CD4-positive, alpha-beta T cell treated with Interleukin-4 for 4 hours (primary cell): ENCODE measurements at places on chromosomes 7 and 10.
A peak's percentile ranks its signal among the peaks of the same experiment; 100 is the strongest.

DNA sequence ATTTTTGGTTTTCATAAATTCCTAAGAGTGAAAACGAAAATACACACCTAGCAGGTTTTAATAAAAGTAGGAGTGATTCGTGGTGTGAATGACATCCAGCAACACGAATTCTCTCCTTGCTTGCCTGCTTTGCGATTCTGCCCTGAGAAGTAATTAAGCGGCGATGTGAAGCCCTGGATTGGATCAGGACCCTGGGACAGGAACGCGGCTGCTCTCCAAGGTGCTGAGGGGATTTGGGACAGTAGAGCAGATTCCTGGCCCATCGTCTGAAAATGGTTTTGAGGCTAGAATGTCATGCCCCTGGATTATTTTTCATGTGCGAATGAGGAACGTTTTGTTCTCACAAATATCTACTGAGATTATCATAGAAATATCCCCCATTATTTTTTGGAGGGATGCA is 7.8 kb downstream of the NPS start:
- DNase-seq = no peak

GRCh38 chr7:2105917-2106316 is 126.8 kb downstream of the MAD1L1 start:
- DNase-seq = no peak

- no peak for DNase-seq
Measured at GRCh38 chr10:6053816-6054631, 8.1 kb downstream of the IL2RA start.

DNA sequence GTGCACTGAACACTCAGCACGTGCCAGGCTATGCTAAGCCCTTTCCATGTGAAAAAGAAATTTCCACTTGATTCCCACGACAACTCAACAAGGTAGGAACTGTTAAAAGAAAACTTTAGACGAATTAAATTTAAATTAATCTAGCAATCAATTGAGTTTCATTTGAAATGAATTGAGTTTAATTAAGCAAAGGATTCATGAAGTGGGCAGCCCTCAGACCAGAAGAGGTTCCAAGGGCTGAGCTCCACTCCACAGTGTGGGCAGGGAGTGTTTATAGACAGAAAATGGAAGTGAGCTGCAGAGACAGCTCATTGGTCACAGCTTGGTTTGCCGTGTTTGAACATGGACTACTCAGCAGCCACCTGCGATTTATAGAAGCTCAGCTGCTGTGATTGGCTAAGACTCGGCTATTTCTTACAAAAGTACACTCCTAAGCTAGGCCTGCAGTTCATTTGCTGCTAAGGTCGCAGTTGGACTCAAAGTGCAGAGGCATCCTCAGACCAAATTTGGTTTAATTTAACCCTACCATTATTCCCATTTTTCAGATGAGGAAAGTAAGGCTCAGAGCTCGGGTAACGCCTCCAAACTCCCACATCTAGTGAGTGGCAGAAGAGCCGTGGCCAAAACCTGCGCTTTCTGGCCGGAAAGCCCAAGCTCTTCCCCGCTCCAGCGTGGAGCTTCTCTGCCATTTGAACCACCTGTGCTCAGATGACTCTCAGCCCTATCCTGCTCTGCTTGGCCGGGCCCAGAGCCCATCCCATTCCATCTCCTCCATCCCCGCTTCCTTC is 24.9 kb downstream of the CALML3 start:
- no peak for DNase-seq

- DNase-seq = no peak
Measured at GRCh38 chr10:30384701-30385201, 35.7 kb upstream of the MTPAP start.

- DNase-seq = no peak
Measured at GRCh38 chr10:100902622-100903021, 10.1 kb upstream of the SLF2 start.

- DNase-seq = no peak
Measured at GRCh38 chr7:47799524-47799923, 148.7 kb downstream of the PKD1L1 start.

- peak; percentile 82 for DNase-seq
Measured at GRCh38 chr7:1028775-1029636, 15.3 kb upstream of the GPR146 start.

DNA sequence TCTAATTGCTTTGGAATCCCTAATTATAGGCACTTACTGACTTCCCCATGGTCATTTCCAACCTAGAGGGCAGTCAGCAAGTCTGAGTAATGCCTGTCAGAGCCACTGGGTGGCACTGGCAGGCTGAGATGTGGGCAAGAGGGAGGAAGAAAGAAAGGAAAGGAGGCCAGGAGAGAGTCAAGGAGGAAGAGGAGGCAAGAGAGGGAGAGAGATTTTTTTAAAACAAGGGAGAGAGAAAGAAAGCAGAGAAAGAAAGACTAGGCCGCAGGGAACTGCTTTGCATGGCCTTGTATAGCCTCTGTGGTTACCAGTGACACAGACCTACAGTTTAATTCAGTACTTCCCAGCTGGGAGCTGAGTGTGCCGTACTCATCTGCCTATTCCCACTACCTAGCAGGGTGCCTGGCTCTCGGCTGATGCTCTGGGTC is 210.4 kb upstream of the ADO start:
- peak; percentile 49 for DNase-seq

DNA sequence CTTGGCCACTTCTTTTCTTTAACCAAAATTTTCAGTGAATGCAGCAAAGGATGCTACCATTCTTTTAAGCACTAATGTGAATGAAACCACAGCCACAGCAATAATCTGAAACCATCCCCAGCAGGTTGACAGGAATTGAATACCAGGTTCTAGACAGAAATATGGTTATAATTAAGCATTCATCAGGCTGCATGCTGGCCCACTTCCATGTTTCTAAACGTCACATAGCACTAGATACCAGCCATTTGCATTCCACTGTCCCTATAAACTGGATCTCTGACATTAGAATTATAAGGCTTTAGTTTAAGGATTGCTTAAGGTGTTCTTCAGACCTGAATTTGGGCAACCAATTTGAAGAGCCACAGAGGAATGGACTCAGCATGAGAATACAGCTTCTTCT is 340.8 kb upstream of the KLF6 start:
- DNase-seq = no peak

DNA sequence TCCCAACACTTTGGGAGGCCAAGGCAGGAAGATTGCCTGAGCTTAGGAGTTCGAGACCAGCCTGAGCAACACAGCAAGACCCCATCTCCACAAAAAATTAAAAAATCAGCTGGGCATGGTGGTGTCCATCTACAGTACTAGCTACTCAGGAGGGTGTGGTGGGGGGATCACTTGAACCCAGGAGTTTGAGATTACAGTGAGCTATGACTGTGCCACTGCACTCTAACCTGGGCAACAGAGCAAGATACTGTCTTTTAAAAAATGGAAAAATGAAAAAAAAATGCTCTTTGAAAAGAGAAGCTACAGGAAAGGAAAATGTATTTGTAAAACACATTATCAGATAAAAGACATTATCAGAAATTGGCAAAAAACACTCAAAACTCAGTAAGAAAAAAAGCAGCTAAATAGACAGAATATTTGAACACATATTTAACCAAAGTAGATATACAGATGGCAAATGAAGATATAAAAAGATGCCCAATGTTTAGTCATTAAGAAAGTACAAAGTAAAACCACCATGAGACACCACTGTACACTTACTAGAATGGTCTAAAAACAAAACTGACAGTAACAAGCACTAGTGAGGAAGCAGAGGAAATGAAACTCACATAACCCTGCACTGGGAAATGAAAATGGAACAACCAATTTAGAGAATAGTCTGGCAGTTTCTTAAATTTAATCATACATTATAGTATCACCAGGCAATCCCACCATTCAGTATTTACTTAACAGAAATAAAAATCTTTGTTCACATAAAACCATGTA is 40.5 kb downstream of the NRBF2 start:
- peak; percentile 23 for DNase-seq

- DNase-seq = no peak
Measured at GRCh38 chr10:72822342-72822986, 71.1 kb upstream of the OIT3 start.

DNA sequence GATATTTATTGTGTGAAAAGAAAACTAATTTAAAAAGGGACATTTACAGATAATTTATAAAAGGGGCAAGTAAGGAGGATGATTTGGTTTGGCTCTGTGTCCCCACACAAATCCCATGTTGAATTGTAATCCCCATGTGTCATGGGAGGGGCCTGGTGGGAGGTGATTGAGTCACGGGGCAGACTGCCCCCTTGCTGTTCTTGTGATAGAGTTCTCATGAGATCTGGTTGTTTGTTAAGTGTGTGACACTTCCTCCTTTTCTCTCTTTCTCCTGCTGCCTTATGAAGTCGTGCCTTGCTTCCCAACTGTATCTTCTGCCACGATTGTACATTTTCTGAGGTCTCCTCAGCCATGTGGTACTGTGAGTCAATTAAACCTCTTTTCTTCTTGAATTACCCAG is 171.0 kb upstream of the SEMA3E start:
- no peak for DNase-seq

GRCh38 chr10:117950408-117950807 is 96.3 kb downstream of the RAB11FIP2 start:
- DNase-seq = no peak

GRCh38 chr10:132868995-132869394 is 73.4 kb downstream of the CFAP46 start:
- DNase-seq = no peak

DNA sequence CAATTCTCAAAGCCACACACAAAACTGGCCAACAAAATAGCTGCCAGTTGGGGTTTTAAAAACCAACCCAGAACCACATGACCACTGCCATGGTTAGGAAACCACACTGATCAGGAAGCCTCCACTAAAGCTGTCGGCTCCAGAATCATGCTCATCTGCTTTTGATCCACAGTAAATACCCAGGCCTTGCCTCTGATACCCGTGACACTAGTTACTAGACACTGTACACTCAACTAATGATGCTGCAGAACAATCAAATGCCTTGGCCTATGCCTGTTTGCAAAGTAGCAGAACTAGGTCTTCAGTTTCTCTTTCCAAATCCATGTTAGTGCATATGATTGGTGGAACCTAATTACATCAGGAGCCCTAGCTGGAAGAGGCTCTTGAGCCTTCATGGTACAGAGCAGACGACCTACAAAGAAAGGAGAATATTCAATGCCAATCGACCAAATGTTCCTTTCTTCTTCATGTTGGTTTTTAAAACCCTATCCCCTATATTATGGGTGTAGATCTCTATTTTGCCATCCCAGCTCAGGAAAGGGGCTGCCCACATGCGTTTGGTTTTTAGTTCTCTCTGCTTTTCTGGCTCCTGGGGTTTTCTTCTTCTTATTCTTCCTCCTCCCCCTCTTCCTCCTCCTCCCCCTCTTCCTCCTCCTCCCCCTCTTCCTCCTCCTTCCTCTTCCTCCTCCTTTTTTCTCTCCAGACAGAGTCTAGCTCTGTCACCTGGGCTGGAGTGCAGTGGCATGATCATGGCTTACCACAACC is 76.6 kb downstream of the CNNM2 start:
- no peak for DNase-seq

DNA sequence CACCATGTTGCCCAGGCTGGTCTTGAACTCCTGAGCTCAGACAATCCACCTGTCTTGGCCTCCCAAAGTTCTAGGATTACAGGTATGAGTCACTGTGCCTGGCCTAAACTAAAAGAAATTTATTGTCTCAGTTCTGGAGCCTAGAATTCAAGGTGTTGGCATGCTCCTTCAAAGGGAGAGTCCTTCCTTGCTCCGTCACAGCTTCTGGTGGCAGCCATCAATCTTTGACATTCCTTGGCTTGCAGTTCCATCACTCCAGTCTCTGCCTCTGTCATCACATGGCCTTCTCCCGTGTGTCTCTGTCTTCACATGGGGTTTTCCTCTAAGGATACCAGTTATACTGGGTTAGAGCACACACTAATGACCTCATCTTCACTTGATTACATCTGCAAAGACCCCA is 55.5 kb downstream of the DNAJC12 start:
- no peak for DNase-seq

GRCh38 chr7:1290679-1291356 is 58.1 kb downstream of the UNCX start:
- no peak for DNase-seq

- DNase-seq = no peak
Measured at GRCh38 chr10:70480239-70480861, 1.8 kb downstream of the PALD1 start.

- DNase-seq = peak; percentile 31
Measured at GRCh38 chr10:95864906-95865813, 42.6 kb upstream of the CC2D2B start.

DNA sequence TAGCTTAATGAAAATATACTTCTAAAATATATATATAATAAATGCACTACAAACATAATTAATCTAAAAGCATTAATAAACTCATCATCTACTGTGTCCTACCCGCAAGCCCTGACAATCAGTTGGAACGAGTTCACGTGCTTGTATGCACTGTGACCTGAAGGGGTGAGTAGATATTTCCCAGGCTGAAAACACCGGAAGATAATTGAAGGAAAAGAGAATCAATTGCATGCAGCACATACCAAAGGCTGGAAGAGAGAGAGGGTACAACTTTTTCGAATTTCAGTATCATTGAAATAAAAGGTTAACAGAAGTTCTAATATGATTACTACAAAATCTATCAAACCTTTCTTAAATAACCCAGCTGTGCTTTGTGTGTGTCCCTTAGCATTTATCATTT is 94.6 kb downstream of the SEMA3C start:
- no peak for DNase-seq

- peak; percentile 10 for DNase-seq
Measured at GRCh38 chr7:158973440-158973839, 117.1 kb downstream of the DYNC2I1 start.

- DNase-seq = peak; percentile 35
Measured at GRCh38 chr10:84308481-84309304, 19.7 kb upstream of the CCSER2 start.

DNA sequence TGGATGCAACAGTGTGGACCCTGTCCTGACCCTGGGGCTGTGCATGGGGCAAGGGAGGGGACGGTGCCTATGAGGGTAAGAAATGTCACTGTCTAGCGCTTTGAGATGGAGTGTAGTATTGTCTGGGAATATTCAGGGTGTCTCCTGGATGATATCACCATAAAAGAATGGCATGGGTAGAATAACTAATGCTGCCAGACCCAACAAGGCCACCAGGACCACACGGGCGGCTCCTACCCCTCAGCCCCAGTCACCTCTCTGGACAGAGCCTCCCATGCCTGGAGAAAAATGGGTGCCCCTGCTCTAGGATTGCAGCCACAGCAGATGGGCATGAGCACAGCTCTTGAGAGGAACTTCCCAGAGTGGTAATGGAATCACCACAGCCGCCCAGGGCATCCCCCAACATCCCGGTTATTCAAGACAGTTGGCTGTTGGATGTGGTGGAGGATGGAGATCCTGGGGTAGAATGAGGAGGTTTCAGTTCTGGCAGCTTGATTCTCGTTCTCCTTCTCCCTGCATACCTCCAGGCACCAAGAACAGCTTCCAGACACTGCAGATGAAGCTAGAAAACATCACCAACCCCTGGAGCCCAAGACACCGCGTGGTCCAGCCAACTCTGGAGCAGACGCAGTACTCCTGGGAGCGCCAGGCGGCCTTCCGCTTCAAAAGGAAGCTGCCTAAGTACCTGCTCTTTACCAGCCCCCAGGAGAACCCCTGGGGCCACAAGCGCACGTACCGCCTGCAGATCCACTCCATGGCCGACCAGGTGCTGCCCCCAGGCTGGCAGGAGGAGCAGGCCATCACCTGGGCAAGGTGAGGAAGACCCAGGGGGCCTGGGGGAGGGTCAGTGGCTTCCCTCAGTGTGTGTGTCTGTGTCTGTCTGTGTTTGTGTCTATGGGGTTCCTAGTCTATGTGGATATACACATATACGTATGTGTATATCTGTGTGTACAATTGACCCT is 6.2 kb downstream of the AOC1 start:
- no peak for DNase-seq
